ENCODE measurements at places on chromosomes 4 and X.

- no peak for DNase-seq
Observed at GRCh38 chrX:8579602-8580001, 115.0 kb downstream of the VCX3B start.

DNA sequence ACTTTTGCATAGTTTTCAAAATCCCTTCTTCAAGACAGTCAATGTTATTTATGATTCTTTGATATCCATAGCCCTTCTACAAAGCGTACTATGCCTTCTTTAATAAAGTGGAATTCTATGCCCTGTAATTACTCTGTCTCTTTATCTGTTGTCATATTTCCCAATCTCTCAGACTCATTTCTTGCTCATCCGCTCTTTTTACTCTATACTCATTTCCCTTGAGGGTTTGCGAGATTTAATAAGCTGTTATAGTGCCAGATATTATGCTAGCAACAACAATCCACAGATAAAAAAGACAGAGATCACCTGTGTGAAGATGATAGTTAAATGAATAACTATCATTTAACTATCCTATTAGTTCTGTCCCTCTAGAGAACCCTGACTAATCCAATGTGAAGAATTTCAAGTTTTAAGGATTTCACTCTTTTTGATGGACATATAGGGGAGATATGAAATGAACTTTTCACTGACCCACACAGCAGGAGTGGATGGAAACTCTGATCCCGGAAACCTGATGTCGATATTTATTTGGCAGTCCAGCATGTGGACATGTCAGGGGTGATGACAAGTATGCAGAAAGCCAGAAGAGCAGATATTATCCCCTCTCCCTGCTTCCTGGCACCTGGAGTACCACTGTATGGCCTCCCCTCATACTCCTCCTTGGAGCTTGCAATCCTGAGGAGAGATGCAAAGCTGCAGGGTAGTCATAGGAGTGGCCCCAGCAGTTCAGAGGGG lies 49.7 kb downstream of the TMEM156 start:
- no peak for DNase-seq

DNA sequence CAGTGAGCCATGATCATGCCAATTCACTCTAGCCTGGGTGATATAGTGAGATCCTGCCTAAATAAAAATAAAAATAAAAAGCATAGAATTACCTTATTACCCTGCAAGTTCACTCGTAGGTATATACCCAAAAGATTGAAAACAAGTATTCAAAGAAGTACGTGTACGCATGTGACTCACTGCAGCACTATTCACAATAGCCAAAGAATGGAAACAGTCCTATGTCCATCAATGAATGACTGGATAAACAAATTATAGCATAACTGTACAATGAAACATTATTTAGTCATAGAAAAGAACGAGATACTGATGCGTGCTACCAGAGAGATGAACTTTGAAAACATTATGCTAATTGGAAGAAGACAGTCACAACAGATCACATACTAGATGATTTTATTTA lies 204.6 kb upstream of the DIAPH2 start:
- DNase-seq = no peak

DNA sequence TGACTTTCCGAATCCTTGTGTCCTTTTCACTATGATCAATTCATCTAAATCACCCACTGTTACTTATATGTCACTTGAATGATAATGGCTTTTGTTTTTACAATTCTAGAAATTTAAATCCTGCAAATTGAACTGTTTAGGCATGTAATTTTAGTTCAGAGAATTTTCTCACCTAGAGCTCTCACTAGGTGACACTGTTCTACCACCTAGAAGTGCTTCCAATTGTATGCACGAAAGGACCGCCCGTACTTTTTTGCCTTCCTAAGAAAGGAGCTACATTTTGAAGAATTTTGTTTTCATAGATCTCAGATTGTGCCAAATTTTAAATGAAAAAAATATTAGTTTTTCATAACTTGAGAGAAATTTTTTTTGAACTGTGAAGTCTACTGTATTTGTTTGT lies 481.6 kb upstream of the FSTL5 start:
- no peak for DNase-seq

DNA sequence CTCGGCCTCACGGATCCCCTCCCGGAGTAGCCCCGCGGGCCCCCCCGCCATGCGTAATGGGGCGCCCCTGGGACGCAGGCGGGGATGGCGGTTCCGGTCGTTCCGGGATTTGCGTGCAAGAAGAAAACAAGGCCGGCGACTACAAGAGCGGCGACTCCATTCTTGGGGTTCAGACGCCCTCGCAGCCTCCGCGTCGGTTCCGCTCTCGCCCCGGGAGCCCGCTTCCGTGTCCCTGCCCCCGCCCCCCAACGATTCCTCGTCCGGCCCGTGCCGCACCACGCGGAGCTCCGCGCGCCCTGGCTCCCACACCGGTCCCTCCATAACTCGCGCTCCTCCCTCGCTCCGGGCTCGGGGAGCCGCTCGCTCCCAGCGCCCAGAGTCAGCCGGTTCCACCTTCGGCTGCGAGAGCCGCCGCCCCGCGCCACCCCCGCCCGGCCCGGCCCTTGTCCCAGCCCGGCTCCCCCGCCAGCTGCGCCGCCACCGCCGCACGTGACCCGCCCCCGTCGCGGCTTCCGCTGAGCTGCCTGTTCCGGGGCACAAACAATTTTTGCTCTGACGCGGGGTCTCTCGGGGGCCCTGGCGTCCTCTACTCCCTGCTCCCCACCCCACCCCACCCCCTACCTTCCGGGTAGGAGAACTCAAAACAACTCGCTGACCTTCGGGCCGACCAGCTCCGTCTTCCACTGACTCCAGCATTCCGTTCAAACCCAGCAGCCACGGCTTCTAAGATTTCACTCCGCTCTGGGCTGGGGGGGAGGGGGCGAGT lies 78.8 kb upstream of the BCOR start:
- DNase-seq = no peak

GRCh38 chr4:10958226-10958856 lies 273.8 kb upstream of the CLNK start:
- no peak for DNase-seq

DNA sequence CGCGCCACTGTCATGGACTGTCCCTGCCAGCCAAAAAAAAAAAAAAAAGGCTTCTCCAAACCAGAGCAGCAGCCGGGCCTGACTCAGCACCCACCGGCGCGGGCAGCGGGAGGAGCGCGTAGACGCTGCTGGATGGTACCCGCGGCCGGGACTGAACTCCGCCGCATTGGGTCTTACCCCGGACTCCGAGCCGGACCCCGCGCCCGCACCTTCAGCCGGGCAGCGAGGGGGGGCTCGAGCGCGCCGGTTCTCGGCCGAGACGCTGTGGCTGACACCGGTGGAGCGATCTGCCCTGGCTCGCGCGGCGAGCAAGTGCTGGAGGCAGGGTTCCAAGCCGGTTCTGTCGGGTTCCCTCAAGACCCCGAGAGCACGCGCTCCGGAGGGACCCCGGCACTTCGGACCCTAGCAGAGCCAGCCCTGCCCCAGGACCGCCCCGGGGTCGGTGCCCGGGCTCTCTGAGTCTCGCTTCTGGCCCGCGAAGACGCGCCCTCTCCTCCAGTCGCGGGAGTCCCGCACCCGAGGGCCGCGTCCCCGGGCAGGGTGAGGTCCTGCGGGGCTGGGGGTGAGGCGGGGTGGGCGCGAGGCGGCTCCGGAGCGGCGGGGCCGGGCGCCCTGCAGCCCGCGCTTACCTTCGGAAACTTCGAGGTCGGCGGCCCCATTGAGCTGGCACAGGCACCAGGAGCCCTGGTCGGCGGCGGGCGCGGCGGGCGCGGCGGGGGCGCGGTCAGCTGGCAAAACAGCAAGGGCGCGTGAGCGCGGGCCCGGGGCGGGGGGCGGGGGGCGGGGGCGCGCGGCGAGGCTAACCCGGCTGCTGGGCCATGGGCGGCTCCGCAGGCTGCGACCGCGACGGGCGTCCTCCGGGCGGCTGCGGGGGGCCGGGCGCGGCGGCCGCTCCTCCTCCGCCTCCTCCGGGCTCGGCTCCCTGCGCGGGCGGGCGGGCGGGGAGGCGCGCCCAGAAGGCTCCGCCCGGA lies 11.8 kb upstream of the MAN2B2 start:
- DNase-seq = no peak
